ENCODE measurements at places on chromosomes 7 and 10.

- DNase-seq, result no peak
Measured at GRCh38 chr7:82598958-82599357, 155.4 kb upstream of the CACNA2D1 start.

- DNase-seq, result peak; percentile 39
Measured at GRCh38 chr10:126252884-126253610, 135.2 kb downstream of the ADAM12 start.

GRCh38 chr10:89963451-89964102, 262.2 kb downstream of the KIF20B start:
- no peak for DNase-seq

DNA sequence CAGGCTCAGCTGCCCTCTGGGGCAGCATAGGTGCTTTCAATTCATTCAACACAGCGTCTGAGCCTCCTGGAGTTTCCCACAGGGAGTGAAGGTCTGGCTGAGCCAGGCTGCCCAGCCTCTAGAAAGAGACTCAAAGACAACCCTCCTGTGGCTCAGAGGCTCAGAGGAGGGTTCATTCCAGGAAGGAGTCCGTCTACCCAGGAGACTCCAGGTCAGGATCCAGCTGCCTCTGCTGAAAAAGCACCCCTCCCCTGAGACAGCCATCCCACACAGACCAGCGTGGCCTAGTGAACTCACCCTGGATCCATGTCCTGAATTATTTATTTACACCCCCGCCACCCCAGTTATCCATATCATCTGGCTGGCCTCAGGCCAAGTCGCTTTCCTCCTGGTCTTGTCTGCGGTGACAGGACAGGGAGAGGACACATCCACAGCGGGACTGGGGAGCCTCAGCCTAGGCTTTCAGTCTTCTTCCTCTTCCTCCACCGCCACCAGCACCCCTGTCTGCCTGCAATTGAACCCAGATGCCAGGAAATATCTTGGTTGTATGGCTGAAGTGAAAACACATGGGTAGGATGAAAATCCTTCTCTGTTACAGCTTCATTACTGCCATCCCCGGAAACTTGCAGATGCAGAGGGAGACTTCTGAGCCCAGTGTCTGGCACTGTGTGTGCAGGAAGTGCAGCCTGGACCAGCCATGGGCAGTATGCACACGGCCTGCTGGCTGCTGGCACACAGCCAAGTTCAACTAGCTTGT, 44.0 kb upstream of the COL13A1 start:
- DNase-seq, result peak; percentile 56

GRCh38 chr10:5589661-5590511, 65.1 kb downstream of the CALML3 start:
- no peak for DNase-seq

DNA sequence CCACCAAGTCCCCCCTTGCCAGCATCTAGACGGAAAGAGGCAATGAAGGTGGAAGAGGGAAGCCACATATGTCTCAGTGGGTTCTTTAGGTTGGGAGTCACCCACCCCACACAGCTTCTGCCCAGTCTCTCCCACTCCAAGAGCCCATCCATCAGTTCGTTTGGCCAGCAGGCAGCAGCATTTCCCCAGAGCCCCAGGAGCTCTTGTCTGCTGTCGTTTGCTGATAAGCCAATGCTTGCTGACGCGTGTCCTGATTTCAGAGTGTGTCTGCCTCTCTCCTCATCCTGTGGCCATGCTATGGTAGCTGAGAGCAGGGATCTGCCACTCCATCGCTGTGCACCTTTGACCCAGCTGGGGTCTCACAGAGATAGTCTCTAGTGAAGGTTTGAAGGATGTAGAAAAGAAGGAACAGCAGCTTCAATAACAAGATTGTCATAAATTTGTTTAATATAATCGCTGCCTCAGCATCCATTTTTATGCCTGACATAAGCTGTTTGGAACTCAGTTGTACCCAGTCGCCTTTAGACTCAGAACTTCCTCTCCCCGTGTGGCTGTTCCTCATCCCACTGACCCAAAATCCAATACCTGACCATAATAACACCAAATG, 39.4 kb upstream of the GDF10 start:
- no peak for DNase-seq

GRCh38 chr10:57699944-57700343, 567.8 kb downstream of the IPMK start:
- DNase-seq, result no peak

DNA sequence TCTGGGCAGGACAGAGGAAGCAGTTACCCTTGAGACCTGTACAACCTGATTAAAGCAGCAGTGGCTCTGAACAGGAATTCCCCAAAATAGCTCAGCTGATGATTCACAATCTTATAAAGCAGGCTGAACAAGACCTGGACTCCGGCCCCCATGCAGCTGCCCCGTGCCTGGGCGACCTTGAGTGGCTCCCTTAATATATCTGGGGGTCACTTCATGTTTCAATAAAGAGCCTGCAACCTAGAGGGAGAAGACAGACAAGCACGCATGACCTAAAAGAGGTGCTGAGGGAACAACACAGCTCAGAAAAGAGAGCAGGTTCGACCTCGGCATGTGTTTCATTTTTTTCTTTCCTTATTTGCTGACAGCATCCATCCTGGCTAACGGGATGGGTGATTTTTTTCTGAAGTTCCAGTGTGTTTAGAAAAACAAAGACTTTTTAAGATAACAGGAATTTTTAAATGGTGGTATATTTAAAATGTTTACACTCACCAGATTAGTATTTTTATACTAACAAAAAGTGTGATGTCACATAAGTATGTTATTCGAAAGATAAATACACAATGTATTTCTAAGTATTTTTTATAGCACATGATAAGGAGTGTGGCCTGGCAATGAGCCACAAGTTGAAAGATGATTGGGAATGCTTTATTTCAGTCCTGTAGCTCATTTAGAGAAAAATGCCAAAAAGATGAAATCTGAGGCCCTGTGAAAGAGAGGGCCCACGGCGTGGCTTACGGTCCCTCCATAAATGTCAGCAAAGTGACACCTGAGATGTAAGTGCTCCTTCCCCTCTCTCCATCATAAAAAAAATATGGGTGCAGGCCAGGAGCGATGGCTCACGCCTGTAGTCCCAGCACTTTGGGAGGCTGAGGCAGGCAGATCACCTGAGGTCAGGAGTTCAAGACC, 161.3 kb downstream of the SLIT1 start:
- DNase-seq, result no peak

GRCh38 chr7:137421366-137421765, 77.8 kb upstream of the PTN start:
- DNase-seq, result no peak

DNA sequence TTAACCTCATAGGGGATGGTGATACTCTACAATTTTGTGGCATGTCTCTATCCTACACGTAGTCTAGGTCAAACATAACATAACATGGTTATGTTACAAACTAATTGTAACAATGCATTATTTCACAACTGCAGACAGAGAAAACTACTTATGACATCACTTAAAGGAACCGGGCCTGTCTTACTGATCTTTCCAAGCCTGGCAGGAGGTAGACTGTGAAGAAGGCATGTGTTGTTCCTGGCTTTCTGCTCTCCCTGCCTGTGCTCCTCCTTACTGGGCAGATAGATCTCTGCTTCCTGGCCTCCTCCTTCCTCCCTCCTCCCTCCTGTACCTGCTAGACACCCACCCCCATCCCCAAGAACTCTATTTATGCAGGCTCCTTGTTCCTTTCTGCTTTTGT, 5.4 kb downstream of the CACNB2 start:
- no peak for DNase-seq

DNA sequence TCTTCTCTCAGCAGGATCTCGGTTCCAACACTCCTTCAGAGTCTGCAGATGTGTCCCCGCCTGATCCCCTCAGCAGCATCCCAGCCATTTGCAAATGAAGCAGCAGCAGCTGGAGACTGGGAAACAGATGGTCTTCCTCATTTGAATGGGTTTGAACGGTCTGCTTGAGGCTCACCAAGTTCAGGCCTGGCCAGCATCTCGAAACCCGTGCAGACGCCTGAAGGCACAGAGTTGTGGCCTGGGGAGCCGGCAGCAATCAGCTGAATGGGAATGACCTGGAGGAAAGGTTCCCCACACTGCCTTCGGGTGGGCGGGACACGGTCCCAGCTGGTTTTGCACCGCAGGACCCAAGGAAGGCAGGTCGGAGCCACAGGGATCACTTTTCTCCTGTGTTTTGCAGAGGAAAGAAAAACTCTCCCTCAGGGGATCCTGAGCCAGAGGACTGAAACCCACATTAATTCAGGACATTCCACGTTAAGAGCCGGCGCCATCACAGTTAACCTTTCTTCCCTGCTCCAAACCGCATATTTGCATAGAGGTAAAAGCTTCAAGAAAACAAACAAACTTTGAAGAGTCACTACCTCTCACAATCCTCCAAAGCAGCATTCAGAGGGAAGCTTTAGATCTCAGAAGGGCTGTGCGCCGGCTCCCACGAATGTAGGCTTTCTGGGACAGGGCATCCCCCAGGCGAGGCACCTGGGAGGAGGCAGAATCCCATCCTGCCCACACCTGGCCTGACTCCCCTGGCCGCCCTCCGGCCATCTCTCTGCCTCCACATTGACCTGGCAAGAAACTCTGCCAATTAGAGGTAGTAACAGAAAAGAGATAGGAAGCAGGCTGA, 17.7 kb downstream of the FGFR2 start:
- DNase-seq, result no peak

DNA sequence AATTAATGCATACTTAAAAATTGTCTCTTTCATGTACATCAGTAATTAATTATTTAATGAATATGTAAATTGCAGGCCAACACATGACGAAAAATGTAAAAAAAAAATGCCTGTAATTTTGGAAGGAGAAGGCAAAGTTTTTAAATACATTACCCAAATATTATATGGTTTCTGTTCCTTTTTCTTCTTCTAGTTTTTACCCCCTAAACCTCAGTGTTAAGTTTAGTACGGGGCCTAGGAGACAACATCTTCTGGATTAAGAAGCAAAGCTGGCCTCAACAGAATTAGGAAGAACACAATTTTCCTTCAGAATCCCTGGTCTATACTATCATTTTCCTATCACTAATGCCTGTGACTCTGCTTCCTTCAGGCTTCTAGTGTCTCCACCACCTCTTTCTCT, 459.3 kb upstream of the NRP1 start:
- no peak for DNase-seq

- no peak for DNase-seq
Measured at GRCh38 chr7:133783276-133783675, 343.9 kb upstream of the LRGUK start.

DNA sequence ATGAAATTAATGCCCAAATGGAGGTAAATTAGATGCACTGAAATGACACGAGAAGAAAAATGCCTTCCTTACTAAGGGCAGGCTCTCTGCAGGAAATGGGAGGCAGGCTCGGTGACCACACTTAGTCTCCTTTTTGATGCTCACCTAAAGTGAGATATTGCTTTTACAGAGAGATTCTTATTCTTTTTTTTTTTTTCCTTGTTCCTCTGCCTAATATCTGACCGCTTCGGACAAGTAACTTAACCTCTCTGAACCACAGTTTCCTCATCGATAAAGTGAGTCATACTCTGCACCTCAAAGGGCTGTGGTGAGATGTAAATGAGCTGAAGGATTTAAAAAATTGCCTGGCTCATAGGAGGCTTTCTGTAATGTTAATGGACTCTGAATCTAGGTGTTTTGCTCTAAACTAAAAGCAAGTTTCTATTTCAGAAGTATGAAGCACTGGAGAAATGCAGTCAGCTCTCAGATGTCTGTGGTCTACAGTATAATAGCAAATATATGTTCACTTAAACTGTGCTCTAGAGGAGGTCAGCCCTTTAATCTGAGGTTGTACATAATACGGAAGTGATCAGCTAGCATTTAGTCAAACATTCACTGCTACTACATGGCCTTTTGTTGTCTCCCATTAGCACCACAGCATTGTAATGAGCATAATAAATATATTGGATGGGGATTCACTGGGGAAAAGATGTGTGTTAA, 23.2 kb downstream of the NKX2-3 start:
- no peak for DNase-seq

DNA sequence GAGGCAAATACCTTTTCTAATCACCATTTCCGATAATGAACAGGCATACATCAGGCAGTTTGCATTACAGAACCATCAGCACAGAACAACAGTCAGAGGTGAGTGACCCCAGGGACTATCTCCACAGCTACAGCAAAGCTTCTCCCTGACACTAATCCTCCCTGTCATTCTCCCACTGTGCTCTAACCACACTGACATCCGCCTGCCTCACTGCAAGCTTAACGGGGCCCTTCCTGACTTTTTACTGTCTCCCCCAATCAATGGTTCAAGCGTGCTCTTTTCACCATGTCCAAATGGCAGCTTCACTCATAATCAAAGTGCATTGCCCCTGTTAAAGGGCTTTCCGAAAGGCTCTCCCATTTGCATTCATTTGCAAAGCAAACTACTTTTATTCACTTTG, 196.3 kb downstream of the DNAJC1 start:
- DNase-seq, result no peak

Measured in left renal pelvis (tissue), 4 donors.